ENCODE measurements at places on chromosomes 1 and 21. TPM values are rescaled to one million over a fixed set of nuclear protein-coding genes. Genes with fewer than 3 reads are reported as not detected.

The LHX8 gene
- polyA plus RNA-seq: not detected

The CTSS gene
- polyA plus RNA-seq: 0.59 TPM

The SYCP1 gene
- polyA plus RNA-seq: not detected

The SPRR2E gene
- not detected for polyA plus RNA-seq

The FMO4 gene
- 0.29 TPM for polyA plus RNA-seq

The GBP6 gene
- polyA plus RNA-seq: not detected

Measured in HepG2 (cell line).